ENCODE measurements at places on chromosomes 4 and X. TPM values are rescaled to one million over a fixed set of nuclear protein-coding genes. Genes with fewer than 3 reads are reported as not detected.
A peak's percentile ranks its signal among the peaks of the same experiment; 100 is the strongest.

GRCh38 chr4:124143632-124144031 lies 568.9 kb downstream of the ANKRD50 start:
- no peak for DNase-seq

- no peak for DNase-seq
Measured at GRCh38 chrX:16458208-16458607, 191.8 kb upstream of the S100G start.

Gene SNX25
- 23.6 TPM for total RNA-seq

DNA sequence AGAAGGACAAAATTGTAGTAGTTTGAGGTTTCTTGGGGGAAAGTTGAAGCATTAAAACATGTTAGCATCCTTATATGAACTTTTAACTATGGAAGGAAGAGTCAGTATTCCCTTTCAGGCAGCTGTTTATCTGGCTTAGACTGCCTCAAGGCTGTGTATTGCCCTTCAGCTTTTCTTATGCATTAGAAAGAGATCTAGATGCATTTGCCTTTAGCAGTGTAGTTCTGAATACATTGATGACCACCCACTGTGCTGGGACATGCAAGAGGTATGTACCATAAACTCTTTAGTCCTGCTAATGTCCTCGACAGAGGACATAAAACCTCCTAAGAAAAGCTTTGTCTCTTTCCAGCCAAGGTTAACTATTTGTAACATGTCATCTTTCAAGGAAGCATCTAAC lies 2.9 kb downstream of the FAM200B start:
- DNase-seq = no peak

GRCh38 chr4:111984169-111984819 lies 161.0 kb upstream of the FAM241A start:
- DNase-seq = peak; percentile 7

Gene TMSB15A
- 1.4 TPM for total RNA-seq

DNA sequence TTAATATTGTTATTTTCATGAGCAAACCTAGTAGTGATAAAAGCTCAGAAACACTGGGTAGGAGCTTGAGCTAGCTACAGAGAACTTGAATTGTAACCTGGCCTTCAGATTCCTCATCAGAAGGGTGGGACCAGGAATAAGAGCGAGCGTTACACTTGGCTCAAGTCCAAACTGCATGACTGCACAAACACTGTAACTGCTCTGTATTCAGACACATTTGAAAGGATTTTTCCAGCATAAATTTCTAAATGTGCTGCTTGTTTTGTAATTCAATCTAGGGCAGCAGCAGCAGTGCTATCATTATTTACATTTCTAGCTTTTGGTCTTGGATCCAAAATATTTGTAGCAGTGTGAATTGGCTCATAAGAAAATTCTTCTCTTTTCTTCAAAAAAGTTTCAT lies 133.0 kb upstream of the TMLHE start:
- peak; percentile 44 for DNase-seq

Gene RHOXF2B
- not detected for total RNA-seq

DNA sequence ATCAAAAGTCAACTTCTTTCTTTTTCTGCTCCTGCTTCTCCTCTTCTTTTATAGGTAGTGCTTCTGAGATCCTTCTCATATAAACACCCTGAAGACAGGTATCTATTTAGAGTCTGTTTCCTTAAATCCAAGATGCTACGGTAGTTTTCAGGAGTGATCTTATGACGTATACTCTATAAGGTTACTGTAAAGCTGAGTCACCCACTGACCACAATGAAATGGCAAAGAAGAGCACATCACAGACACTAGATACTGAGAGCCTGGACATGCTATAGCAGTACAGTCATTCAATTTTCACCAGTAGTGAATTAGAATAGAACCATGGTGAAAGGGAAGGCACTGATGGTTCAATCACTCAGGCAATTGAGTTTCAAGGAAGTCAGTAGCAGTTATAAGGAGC lies 412.5 kb downstream of the ADAM29 start:
- DNase-seq = peak; percentile 43

- no peak for DNase-seq
Measured at GRCh38 chr4:172869621-172870268, 298.9 kb upstream of the GALNT7 start.

DNA sequence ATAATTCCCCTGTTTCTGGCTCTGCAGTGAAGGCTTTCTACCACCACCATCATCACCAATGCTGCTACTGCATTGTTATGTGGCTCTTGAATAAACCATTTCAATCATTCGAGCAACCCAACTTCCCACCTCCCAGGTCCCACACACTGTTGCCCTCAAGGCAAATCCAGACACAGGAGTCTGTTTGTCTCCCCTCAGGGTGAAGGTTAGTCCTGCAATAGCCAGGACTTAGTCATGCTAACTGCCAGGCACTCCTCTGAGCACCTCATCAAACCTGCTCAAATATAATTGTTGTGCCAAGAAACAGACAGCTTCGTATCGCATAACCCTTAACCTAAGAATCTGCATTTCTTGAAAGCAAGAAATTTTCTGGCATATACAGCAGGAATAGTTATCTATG lies 213.2 kb downstream of the KDR start:
- DNase-seq = no peak

DNA sequence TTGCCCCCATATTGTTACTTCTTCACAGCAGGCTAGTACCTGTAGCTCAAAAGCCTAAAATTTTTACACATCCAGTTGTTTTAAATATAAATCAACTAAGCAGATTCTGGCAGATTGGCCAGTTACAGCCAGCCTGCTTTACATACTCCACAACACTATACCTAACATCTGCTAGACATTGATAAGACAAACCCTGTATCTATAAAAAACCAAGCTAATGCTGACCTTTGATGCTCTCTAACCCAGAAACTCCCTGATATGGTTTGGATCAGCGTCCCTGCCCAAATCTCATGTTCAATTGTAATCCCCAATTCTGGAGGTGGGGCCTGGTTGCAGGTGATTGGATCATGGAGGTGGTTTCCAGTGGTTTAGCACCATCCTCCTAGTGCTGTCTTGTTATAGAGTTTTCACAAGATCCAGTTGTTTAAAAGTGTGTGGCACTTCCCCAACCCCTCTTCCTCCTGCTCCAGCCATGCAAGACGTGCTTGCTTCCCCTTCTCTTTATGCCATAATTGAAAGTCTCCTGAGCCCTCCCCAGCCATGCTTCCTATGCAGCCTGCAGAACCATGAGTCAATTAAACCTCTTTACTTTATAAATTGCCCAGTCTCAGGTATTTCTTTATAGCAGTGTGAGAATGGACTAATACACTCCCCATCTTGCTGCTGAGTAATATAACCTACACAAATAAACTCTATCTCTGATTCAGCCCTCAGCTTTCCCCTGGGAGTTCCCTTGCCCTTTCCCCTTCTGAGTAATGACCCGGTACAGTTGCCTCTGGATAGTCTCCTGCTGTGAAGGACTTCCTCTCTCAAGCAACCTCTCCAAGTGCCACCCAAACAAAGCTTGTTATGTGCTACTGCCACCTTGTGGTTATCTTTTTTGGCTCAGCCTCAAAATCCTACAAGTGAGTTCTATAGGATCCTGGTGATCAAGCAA lies 39.6 kb downstream of the ZCCHC13 start:
- DNase-seq = peak; percentile 92

Gene ASB9
- total RNA-seq = not detected

DNA sequence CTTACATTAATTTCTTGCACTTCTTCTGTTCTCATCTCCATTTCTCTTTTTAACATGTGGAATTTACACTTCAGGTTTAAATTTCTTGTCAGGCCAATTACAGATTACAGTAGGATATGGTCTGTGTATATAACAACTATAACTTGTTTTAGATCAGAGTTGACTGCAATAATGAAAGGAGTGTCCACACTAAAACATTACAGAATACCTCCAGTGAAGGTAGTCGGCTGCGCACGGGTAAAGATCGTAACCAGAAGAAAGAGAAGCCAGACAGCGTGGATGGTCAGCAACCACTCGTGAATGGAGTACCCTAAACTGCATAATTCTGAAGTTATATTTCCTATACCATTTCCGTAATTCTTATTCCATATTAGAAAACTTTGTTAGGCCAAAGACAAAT lies 32.6 kb upstream of the FMR1NB start:
- no peak for DNase-seq

DNA sequence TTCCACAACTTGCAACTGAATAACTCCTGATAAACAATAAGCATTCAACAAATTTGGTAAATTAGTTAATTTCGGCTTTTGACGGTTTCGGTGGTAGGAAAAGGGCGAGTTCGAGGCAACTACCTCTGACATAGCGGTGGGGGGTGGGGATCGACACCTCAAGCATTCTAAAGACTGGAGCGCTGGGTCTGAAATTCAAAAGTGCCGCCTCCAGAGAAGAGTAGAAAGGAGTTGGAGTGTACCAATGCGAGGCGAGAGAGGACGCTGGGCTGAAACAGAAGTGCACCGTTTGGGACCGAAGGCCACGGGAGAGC lies 725 bp downstream of the SMC1A start:
- DNase-seq = no peak

- no peak for DNase-seq
Measured at GRCh38 chrX:39267176-39267575, 465.9 kb downstream of the MID1IP1 start.

DNA sequence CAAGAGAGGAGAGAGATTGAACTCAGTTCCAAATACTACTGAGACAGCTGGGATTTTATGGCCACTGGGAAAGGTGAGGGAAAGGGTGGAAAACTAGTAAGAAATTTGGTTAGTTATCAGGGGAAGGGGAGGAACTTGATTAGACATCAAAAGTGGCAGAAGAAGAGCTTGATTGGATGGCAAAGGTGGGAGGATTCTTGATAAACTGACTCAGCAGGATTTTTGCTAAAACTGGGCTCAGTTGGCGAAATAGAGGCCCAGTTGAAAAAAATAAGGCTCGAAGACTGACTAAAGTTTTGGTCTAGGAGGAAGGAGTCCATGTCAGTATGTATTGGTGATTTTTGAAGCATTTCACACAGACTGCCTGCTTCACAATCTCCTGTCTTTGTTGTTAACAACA lies 10.0 kb downstream of the BEX3 start:
- no peak for DNase-seq

DNA sequence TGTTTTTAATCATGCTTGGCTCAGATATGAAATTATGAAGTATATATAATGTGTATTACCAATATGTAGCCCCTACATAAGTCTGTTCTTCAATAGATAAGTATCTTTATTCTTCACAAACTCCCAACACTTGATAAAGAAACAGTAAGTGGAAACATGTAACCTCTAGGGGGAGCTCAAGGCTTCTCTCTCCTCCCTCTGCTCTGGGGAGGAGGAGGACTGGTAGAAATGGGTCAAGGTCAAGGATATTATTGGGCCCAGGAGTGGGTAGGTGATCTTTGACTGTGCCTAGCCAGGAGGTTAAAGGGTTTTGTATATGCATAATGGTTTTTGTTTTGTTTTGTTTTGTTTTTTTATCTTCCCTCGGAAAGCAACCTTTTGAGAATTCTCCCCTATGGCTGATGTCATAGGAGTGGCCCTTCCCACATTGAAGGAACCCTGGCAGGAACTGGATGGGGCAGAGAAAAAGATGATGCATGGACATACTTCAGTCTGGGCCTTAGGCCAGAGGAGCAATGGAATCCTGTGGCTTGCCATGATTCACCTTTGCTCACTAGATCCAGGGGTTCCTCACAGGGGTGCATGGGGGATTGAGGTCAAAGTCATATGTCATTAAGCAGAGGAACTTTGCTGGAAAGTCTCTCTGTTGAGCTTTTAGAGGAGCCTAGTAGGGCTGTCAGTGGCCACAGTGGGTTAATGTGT lies 460.3 kb downstream of the MID1IP1 start:
- peak; percentile 85 for DNase-seq

DNA sequence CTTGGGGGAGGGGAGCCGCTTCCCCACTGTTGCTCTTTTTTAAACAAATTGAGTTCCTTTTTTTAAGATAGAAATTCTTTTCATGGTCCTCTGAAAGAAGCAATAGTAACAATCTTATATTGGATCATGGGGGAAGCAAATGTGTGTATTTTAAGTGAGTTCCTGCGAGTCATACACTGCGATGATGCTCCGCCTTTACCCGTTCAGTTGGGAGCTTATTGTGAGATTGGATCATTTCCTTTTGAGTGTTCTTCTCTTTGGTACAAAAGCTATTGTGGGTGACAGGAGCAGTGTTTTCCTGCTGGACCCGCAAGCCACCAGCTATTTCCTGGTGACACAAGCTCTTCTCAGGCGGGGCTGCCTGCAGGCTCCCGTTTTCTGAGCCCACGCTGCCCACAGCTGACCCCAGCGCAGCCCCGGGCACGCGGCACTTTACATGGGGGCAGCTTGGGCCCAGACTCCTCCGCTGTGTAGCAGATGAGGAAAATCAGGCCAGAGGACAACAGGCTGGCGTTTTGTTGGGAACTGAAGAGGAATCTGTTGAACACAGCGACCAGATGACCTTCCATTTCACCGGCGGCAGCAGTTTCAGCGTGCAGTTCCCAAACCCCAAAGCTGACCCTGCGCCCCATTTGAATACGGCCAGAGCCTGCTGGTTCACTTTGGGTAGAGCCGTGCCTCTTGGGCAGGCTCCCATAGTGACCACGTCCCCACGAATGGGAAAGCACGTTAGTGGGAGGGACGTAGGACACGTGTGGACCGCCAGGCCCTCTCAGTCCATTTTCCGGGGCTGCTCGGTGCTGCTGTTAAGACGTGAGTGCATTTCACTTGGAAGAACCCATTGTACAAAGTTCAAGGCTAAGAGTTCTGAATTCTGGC lies 12.2 kb downstream of the TADA2B start:
- DNase-seq = peak; percentile 27

- DNase-seq = no peak
Measured at GRCh38 chr4:6020613-6021012, 2.4 kb upstream of the C4orf50 start.

Gene WDFY3
- total RNA-seq = 38.7 TPM

GRCh38 chr4:77073106-77073809 lies 2.5 kb downstream of the CCNI start:
- DNase-seq = peak; percentile 60
